ENCODE measurements at places on chromosomes 4 and X. TPM values are rescaled to one million over a fixed set of nuclear protein-coding genes. Genes with fewer than 3 reads are reported as not detected.
A peak's percentile ranks its signal among the peaks of the same experiment; 100 is the strongest.

The PRAF2 gene
- 36.4 TPM for total RNA-seq

The TNMD gene
- not detected for total RNA-seq

DNA sequence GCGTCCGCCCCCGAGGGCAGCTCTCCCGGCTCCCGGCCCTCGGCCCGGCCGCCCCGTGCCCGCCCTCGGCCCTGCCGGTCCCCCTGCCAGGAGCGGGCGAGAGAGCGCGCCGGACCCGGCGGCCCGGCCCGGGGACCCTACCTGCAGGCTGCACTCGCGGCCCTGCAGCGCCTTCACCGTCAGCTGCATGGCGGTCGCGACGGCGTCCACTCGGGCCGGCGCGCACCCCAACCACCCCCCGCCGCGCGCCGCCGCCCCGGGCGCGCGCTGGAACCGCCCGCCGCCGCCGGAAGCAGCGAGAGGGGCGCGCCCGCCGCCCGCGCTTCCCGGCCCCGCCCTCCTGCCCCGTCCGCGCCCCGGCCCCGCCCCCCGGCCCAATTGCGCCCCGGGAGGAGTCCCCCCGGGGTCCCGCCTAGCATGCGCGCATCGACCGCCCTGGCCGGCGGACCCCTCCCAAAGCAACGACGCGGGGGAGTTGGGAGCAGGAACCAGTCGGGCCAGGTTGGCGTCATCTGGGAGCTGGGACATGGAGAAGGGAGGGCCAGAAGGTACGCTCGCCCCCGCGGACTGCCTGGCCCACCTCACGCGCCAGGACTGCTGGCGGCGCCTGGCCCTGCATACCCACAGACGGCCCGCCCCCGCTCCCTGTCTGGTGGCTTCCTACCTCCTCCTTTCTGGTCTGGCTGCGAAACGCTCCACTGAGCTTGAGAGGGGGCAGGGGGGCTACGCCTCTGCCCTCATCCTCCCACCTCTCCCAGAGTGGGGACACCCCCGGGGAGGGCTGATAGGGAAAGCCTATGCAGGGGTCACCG is at the start of gene UBL4A:
TSS of gene UBL4A (minus strand) at position 220 of the 812 bp plus-strand sequence. CDS start at position 189, 31 bp downstream.
- peak; percentile 86 for DNase-seq

- DNase-seq: no peak
Observed at GRCh38 chr4:143224255-143224654, 39.5 kb downstream of the USP38 start.

GRCh38 chr4:18934197-18934596 is 912.6 kb upstream of the LCORL start:
- no peak for DNase-seq

DNA sequence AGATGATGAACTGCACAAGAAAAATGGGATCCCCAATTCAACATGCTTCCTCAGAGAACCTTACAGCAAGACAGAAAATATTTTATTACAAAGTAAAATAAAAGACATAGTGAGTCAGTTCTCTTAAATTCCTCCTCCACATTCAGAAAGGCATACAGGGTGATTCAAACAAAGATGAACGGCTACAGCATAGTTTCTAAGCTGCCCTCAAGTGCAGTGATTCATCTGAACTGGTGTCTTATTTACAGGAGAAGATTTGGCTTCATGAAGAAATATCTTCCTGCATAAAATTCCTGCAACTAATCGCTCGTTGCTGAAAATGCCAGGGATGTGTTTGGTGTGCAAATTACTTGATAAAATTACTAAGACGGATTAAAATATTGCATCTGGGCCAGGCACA is 103.6 kb downstream of the PRKX start:
- DNase-seq: no peak

GRCh38 chr4:1856071-1856942 is at the start of gene LETM1:
Gene LETM1, minus strand, starts transcription at chr4:1856156. Its CDS starts 206 bp downstream, at chr4:1855950.
- peak; percentile 99 for DNase-seq

The ZDHHC9 gene
- total RNA-seq: 23.0 TPM

- no peak for DNase-seq
Observed at GRCh38 chrX:110442635-110443034, 84.0 kb downstream of the RTL9 start.

- peak; percentile 91 for DNase-seq
Observed at GRCh38 chrX:129637217-129638109, 17.3 kb downstream of the APLN start.

The GPR173 gene
- 2.7 TPM for total RNA-seq

DNA sequence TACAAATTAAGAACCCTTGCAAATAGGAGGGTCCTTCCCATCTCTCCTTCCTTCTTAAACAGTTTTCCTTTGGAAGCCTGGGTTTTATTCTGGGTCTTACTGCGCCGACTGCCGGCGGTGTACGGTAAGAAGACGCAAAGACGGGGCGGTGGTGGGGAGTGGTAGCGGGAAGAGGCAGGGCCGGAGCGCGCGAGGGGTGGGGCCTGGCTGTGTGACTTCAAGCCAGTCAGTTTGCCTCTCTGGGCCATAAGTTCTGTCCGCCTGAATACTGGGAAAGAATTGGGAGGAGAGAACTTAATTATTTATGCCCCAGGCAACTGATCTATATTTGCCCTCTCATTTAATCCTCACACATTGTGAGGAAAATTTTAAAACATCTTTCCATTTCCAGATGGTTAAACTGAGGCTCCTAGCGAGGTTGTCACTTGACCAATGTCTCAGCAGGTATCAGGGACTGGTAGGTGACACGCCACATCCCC is 726 bp upstream of the KANTR start:
- peak; percentile 94 for DNase-seq

DNA sequence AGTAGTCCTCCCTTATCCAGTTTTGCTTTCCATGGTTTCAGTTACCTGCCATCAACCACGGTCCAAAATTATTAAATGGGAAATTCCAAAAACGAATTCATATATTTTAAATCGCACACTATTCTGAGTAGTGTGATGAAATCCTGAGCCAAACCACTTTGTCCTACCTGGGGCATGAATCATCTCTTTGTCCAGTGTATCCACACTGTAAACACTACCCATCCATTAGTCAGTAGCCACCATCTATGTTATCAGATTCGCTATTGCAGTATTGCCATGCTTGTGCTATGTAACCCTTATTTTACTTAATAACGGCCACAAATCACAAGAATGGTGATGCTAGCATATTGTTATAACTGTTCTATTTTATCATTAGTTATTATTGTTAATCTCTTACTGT is 704.6 kb downstream of the SMARCA1 start:
- DNase-seq: no peak

The NPY2R gene
- total RNA-seq: 0.09 TPM

The F11 gene
- 0.74 TPM for total RNA-seq

DNA sequence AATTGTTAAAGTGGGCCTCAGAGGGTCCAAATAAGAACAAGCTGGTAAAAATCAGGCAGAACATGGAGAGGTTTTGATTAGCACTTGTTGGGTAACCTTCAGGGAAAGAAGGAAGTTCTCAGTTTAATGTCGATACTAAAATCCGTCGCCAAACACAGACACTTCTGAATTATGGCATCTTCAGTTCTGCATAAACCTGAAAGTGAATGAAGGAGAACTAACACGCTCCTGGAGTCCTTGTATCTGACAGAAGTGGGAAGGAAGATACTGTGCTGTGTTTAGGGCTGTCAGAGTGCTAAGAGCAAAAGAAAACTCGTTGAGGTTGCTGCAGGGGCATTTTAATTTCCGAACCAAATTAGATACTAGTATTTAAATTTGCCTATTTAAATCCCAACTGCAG is 106.2 kb downstream of the TMA16 start:
- no peak for DNase-seq

GRCh38 chr4:112560084-112560483 is 44.1 kb upstream of the NEUROG2 start:
- DNase-seq: no peak

- no peak for DNase-seq
Observed at GRCh38 chr4:162782778-162783525, 383.7 kb downstream of the NAF1 start.

DNA sequence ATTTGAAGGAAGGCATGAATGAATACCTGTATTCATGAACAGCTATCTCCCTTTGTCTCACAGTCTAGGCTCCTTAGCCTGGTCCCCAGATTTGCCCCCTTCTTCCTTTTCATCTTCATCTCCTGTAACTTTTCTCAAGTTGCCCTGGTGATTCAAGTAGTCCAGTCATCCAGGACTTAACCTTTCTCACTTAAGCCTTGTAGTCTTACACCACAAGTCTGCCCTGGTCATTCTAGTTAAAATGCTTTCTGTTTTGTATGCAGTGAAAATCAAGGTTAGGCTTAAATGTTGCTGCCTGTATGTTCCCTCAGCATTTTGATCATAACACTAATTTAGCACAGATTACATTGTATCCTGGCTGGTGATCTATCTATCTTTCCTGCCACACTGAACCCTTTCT is 58.5 kb upstream of the SLC7A11 start:
- no peak for DNase-seq

The SMIM10 gene
- 17.0 TPM for total RNA-seq

The NPY5R gene
- total RNA-seq: 2.9 TPM

The FGFR3 gene
- total RNA-seq: 2.1 TPM
